Hematopoietic multipotent progenitor cell treated with erythropoietin and hydrocortisone succinate and interleukin-3 and kit ligand, for 4 days (in vitro differentiated cells): ENCODE measurements at places on chromosomes 11 and 22.

DNA sequence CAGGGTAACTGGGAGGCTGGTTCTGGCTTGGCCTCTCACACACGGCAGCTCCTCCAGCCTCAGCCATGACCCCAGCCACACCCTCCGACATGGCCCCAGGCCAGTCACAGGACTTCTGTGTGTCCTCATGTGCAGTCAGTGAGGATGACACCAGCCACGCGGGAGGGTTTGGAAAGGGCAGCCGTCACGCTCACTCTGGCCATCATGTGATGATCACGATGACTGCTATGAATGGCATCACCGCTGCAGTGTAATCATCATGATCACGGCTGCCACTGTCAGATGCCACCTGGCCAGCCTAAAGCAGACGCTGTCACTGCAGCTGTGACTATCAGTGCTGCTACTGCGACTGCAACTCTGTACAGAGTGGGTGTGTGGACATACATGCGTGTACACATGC, 640.9 kb downstream of the BRD1 start:
- no peak for DNase-seq

- peak; percentile 42 for DNase-seq
Observed at GRCh38 chr11:18365741-18366140, 28.6 kb upstream of the LDHA start.

GRCh38 chr22:43262990-43263644, 76.2 kb upstream of the TTLL12 start:
- DNase-seq, result peak; percentile 75

DNA sequence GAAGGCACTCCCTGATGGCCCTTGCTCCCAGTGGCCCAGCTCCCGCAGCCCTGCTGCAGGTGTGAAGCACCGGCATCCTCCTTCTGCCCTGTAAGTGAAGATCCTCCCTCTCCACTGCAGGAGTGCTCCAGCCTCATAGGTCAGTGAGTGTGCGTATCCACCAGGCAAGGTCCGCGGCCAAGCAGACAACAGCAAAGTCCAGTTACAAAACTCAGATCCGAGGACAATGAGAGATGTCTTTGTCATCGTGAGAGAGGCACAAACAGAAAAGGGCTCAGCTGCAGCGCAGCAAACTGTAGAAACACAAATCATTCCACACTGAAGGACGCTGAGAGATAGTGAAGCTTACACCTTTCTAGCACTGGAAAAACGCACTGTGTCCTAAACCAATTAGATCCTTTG, 46.1 kb downstream of the MYH9 start:
- no peak for DNase-seq

DNA sequence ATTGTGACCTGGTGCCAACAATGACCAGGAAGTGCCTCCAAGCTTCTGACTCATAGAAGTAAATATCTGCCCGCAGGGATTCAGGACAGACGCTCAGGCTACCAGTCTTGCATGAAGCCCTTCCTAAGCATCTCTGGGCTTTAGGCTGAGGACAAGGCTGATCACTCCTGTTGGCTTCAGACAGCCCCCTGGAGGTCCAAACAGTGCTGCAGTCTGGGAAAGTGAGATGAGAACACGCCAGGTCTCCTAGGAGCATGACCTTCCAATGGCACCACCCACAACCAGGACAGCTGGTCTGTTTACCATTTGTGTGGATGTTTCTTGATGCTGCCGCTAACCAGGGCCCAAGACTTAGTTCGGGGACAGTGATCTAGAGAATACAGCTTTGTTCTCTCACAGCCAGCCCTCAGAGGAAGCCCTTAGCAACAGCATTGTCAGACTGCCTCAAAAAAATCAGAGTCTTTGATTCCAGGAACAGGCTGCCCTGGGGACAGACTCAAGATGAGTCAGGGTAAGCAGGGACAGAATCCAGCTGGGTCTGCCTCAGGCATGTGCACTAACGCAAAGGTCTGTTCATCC, 111.2 kb downstream of the ZNF280B start:
- DNase-seq, result no peak

DNA sequence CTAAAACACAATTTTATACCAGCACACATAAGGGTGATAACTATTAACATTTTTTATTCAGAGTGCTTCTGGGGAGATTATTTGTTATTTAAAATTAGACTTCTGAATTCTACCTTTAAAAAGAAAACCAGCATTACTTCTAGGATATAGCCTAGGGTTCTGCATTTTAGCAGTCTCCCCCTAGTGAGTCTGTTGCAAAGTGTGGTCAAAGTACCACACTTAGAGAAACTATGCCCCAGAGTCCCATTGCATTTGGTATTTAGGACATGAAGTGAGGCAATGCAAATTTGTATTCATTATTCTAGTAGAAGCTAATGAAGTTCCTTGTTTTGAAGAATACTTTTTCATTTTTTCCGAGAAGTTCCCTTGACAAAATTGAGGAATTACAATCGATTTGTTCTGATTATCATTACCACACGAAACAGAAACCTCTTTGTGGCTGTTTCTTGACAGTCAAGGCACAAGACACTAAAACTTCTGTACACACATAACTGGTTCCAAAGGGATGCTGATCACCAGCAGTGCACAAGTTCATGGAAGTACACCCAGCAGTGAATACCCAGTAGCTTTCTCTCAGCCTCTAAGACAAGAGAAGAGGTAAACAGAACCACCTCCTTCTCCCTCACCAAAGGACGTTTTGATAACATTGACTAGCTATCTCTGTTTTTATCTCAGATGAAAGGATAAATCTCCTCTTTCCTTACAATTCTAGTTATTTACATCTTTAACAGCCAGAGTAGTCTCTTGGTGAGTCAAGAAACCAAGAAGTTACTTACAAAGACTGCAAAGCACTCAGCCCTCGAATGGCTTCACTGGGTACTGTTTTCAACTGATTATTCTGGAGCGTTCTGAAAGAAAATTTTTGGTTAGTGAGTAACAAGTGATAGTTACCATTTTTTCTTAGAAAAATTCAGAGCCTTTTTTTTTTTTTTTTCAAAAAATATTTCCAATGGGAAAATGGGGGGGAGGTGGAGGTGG, 27.6 kb upstream of the CCDC34 start:
- peak; percentile 25 for DNase-seq

DNA sequence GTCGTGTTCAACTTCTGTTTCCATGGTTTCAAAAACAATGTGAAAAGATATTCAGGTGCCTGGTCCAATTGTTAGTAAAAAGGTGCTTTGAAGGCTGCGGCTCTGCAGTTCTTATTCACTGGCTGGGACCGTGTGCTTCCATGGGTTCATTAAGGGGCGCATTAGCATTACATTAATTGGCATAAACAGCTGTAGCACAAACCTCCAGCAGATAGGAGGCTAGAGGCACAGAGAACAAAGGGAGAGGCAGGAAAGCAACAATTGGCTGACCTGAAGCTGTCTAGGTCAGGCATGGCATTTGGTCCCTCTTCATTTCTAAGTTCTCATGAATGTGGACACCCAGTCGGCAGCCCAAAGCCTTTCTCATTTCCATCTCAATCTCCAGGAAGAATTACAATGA, 16.6 kb downstream of the PAK1 start:
- no peak for DNase-seq

GRCh38 chr11:27700351-27701301, at the start of gene BDNF:
Gene BDNF, minus strand, starts transcription at chr11:27700455. Its CDS starts 41,891 bp downstream, at chr11:27658564.
- no peak for DNase-seq

DNA sequence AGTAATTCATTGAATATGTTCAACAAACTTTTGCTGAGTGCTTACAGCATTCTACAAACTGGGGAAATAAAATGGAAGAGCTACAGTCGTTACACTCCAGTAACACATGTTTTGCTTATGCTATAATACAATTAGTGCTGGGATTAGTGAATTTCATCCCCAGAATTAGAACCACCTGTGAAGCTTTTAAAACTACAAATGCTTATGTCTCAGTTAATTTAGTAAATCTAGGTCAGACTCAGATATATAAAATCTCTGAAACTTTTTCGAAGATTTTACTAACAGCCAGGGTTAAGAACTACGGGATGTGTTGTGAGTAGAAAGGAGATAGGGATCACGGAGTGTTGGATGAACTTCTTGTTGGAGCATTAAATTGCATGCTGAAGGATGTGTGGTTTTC, 33.7 kb upstream of the EED start:
- no peak for DNase-seq

GRCh38 chr11:47705721-47706120, 9.4 kb downstream of the AGBL2 start:
- peak; percentile 68 for DNase-seq

- DNase-seq, result no peak
Observed at GRCh38 chr22:26399289-26399688, 29.8 kb upstream of the ASPHD2 start.

- DNase-seq, result no peak
Observed at GRCh38 chr11:106727256-106727655, 291.0 kb downstream of the GUCY1A2 start.

DNA sequence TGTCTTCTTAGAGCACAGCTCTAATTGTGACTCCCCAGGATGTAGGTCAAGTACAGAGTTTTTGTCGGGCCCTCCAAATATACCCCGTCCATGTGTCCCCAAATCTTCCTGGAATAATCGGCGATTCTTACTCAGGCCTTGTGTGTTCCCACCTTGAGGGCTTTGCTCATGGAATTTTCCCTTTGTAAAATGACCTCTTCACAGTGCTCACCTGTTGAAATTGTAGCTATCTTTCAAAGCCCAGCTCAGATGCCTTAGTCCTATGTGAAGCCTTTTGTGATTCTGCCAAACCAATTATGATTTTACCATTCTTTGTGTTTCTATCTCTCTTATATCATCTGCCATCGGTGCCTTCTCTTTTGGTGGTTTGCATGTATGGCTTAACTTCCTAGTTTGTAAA, 30.1 kb upstream of the RAG2 start:
- peak; percentile 25 for DNase-seq

DNA sequence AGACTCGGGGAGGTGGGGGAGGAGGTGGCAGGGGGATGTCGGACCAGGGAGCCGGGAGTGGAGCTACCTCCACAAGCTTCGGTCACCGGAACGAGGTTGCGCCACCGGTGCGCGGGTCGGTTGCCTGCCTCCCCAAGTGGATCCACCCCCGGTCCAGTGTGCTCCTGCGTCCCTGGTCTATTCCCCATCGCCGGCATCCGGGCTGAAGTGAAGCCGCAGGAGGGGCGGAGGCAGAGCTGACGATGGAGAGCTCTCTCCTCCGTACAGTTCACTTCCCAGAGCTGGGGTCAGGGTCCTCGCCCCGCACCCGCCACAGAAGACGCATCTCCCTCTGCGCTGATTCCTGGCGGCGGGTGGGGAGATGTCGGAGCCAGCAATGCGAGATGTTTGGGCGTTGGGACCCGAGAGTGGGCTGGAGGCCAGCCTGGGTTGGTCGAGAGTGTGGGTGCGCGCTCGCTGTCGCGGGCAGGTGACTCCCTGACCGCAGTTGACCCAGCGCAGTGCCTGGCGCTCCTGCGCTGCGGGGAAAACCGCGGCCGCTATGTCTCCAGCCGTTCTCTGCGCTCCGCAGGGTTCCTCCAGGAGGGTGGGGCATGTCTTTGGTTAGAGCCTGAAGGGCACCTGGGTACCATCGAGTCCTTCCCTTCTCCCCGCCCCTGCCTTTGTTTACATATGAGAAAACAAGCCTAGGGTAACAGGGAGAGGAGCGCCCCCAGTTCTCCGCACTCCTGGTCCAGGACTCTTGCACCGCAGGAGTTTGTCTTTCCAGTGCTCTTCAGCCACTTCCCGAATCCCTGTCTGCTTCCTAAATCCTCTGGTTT, 1.7 kb downstream of the C11orf96 start:
- no peak for DNase-seq

DNA sequence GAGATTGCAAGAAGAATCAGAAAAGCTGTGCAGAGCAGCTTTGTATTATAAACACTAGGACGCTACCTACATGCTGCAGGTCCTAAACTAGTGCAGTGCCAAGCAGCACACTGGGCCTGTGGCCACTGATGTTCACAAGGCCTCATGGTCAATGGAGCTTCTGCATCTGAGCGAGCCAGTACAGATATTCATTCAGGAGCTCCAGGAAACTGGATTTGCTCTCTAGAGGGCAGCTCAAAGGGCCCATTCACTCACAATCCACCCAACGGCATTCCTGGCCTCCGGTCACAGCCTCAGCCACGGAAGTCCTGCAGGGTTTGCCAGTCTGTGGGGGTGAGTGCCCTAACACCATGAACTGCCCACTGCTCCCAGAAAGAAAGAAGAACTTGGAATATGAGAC, 5.8 kb upstream of the TBC1D10A start:
- no peak for DNase-seq

GRCh38 chr11:1651411-1651980, 21.9 kb downstream of the KRTAP5-5 start:
- no peak for DNase-seq
